ENCODE measurements at places on chromosomes 12 and 14. TPM values are rescaled to one million over a fixed set of nuclear protein-coding genes. Genes with fewer than 3 reads are reported as not detected.

- DNase-seq: no peak
Observed at GRCh38 chr12:107731366-107731765, 29.6 kb downstream of the PRDM4 start.

- DNase-seq: no peak
Observed at GRCh38 chr12:19243551-19243950, 114.0 kb downstream of the PLEKHA5 start.

DNA sequence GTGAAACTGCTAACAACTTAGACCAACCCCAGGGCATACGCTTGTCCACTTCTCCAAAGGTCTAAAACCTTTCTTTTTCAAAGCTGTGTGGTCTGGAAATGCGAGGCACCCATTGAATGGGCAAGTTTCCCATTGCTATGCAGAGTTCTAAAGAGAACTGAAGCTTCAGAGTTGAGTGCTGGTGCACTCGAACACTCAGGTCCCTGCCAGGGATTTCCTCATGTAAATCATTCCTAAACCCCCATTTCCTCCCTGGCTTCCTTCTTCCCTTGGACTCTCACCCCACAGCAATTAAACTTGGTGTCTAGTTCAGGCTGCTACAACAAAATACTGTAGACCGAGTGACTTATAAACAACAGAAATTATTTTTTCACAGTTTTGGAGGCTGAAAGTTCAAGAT, 2.2 kb upstream of the PXN start:
- DNase-seq: no peak

GRCh38 chr12:118714051-118714460, 267.3 kb upstream of the SRRM4 start:
- DNase-seq: no peak

GRCh38 chr14:78637908-78638475, 467.8 kb downstream of the NRXN3 start:
- DNase-seq: no peak

- no peak for DNase-seq
Observed at GRCh38 chr12:6057700-6058099, 66.8 kb downstream of the VWF start.

GRCh38 chr12:56833780-56834179, 70.7 kb downstream of the HSD17B6 start:
- no peak for DNase-seq

Gene MMP19
- total RNA-seq: 8.6 TPM

Gene PLEKHD1
- 1.1 TPM for total RNA-seq

Gene SLC25A21
- total RNA-seq: 1.9 TPM

Gene NRXN3
- total RNA-seq: 0.05 TPM

Gene SLC38A1
- 87.3 TPM for total RNA-seq
